ENCODE measurements at places on chromosomes 2 and 18. TPM values are rescaled to one million over a fixed set of nuclear protein-coding genes. Genes with fewer than 3 reads are reported as not detected.

Gene DNAH6
- polyA plus RNA-seq = 0.03 TPM

Gene DQX1
- polyA plus RNA-seq = 1.6 TPM

Gene PAIP2B
- polyA plus RNA-seq = 0.20 TPM

Gene CCDC74B
- 14.5 TPM for polyA plus RNA-seq

Gene UBR3
- polyA plus RNA-seq = 6.7 TPM

Gene CENPA
- polyA plus RNA-seq = 19.5 TPM

Gene EGR4
- polyA plus RNA-seq = 0.02 TPM

Gene SLC19A3
- 0.02 TPM for polyA plus RNA-seq

Gene IL36B
- polyA plus RNA-seq = not detected

Gene IL1B
- polyA plus RNA-seq = 0.25 TPM

Gene HOXD13
- not detected for polyA plus RNA-seq

Gene SOX11
- polyA plus RNA-seq = 3.4 TPM

Gene ALK
- 0.55 TPM for polyA plus RNA-seq

Gene CNGA3
- polyA plus RNA-seq = not detected

Gene CCDC85A
- 48.7 TPM for polyA plus RNA-seq

Gene VAMP5
- 9.8 TPM for polyA plus RNA-seq

Gene SKOR2
- not detected for polyA plus RNA-seq

Gene CFC1
- polyA plus RNA-seq = not detected

Gene SLC30A3
- 0.68 TPM for polyA plus RNA-seq

Gene PARD6G
- polyA plus RNA-seq = 4.3 TPM

Gene WDPCP
- 5.5 TPM for polyA plus RNA-seq

Gene ATP6V1B1
- polyA plus RNA-seq = 6.1 TPM

Data from SK-N-SH (cell line).